GM04503 (cell line): ENCODE measurements at places on chromosomes 1 and 21.

GRCh38 chr1:66788231-66788939, 12.7 kb downstream of the INSL5 start:
- DNase-seq: no peak

DNA sequence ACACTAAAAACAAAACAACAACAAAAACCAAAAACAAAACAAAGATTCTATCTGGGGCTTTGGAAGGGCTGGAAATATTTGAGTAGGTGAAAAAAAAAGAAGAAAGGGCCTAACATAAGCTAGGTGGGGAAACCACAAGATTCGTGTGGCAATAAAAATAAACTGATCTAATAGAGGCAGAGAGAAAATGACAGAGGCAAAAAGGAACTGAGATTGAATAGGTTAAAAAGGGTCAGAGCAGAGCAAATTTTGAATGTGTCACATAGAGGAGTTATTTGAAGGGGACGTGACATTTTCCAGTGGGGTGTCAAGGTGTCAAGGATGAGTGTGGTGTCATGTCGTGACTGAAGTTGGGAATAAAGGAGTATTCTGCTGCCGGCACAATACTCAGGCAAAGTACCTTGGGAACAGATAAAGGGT, 65.2 kb upstream of the RALGPS2 start:
- no peak for DNase-seq

DNA sequence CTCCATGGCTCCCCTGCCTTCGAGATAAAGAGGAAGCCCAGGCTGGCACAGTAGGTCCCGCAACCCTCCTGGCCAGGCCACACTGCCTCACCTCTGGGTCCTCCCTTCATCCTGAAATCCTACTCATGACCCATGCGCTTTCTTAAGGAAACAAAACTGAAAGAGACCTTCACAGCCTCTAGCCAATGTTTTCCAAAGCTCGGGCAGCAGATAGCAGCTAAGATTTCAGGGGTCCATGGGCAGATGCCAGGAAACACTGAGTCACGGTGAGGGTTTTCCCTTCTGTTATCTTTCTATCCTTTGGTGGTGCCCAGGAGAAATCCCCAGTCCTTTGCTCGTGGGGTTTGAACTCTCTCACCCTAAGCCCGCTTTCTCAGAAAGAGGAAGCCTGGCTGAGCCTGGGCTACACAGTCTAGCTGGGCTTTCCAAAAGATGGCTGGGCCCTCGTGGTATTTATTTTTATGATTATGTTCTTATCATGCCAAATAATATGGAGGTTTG, 26.6 kb downstream of the TTC39A start:
- DNase-seq: no peak

DNA sequence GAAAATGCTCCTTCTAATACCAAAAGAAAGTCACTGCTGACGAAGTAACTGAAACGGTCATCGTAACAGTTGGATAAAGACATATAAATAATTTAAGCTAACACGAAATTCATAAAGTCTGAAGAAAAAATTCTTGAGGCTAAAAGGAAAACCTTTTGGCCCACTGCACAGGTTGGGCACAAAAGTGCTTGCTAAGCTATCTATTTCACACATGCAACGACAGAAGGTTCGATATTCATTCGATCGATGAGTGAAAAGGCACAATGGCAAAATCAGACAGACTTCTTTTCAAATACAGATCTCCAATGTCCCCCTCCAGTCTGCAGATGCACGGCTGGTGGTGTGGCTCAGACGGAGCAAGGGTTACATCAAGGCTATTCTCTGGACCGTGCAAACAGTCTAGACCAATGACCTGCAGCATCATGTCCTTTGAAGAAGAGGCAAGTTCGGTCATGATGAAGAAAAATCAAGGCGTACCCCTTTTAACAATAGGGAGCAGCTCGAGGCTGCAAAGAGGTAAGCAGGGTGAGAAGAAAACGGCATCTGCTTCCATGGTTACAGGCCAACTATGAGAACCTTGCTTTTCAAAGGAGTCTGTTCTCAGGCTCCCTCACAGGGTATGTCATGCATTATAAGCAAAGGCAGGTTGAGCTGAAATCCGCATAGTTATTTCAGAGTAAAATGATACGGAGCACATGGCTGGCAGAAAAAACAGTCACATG, 579.6 kb downstream of the USP25 start:
- no peak for DNase-seq

DNA sequence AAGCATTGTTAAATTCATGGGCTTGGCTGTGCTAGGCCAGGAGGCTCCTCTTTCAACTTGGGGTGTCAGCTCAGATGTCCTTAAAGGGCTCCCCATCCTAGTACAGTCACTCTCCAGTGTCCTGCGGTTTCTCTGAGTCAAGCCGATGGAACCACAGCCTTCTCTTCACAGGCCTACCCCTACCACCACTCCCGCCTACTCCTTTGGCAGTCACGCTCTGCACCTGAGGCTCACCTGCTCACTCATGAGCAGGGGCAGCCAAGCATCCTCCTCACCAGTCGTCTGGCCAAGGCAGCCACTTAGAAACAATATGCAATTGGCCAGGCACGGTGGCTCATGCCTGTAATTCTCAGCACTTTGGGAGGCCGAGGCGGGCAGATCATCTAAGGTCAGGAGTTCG, 3.6 kb downstream of the ACOT7 start:
- no peak for DNase-seq

GRCh38 chr1:62625415-62625814, 28.1 kb downstream of the ANGPTL3 start:
- no peak for DNase-seq

DNA sequence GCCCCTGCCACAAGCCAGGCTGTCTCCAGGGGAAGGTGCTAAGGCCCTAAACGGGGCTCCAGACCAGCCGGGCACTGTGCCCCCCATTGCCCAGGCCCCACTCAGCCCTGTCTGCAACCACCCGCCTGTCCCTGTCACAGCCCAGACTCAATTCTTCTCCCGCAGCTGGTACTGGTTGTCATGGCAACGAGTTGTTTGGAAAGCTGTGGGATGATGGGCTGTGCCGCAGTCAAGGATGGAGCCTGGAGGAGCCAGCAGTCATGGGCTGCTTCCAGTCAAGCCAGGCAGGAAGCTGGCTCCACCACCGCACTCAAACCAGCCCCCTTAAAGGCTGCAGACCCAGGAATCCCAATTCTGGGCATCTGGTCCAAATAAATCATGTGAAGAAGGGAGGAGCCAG, 4.2 kb downstream of the SPOCD1 start:
- no peak for DNase-seq

GRCh38 chr1:43357251-43357650, 1.5 kb upstream of the CDC20 start:
- DNase-seq: no peak

GRCh38 chr1:165560883-165561656, 17.3 kb downstream of the LRRC52 start:
- no peak for DNase-seq

GRCh38 chr1:191305370-191305769, 827.7 kb upstream of the BRINP3 start:
- no peak for DNase-seq

- DNase-seq: peak; percentile 82
Observed at GRCh38 chr1:76876655-76877395, 9.5 kb downstream of the ST6GALNAC5 start.

DNA sequence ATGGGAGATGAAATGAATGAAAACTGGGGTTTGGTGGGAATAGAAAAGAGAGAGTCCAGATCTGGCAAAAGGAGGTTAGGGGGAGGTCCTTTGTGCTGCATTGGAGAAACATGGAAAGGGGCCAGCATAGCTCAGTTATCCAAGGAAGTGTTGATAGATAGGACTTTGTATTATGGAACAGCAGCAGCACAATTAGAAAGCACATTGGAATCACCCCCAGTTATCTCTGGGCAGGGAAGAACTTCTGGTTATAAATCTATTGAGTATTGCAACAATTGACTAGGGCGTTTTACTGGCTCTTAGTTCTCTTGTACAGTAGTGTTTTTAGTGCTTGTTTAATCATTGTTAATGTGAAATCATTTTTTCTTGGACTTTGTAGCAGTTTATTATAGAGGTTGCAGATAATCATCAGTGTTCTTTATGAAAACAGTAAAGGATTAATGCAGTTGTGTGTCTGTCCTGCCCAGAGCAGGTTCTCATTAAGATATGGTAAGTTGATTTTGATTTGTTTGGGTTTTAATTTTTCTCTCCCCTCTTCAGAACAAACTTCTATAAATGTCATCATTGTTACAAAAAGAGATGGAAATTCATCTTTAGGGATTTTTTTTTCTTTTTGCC, 76.6 kb downstream of the NR5A2 start:
- DNase-seq: no peak

GRCh38 chr1:201344206-201345080, 33.0 kb downstream of the TNNT2 start:
- DNase-seq: no peak

GRCh38 chr21:16834791-16835190, 678.1 kb upstream of the CXADR start:
- no peak for DNase-seq

DNA sequence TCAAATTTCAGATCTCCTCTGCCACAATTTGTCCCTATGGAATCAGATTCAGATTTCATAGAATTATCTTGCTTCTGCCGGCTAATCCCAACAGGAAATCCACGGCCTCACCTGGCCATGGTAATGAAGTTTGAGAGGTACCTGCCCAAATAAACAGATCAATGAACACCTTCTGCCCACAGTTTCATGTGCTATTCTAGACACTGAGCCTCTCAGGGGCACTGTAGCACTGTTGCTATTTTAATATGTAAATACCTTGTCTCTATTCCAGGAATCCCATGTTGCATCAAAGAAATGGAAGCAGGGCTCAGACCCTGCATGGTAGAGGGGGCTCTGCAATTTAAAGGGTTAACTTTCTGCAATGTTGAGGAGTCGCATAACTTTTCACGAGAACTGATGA, 593.1 kb downstream of the PTBP2 start:
- no peak for DNase-seq
